ENCODE measurements at places on chromosomes 13 and 19.

DNA sequence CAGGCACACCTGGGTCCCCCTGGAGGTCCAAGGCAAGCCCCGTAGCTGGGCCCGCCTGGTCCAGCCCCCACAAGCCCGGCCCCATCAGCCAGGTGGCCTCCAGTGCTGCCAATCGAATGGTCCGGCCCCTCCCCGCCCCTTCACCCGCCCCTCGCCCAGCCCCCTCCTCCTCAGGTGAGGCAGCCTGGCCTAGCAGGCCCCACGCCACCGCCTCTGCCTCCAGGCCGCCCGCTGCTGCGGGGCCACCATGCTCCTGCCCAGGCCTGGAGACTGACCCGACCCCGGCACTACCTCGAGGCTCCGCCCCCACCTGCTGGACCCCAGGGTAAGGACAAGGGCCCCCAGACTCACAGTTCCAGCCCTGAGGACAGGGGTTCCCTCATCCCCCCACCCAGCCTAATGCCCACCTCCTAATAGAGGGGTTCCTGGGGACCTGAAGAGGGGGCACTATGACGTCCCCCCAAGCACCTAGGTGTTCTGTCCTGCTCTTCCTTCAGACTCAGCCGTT lies at the start of gene HPN:
TSS of gene HPN (plus strand) at position 174 of the 508 bp plus-strand sequence. CDS start 786 bp downstream, outside the sequence.
- DNase-seq = no peak

- no peak for DNase-seq
Measured at GRCh38 chr13:75770592-75771011, 134.5 kb downstream of the LMO7 start.

DNA sequence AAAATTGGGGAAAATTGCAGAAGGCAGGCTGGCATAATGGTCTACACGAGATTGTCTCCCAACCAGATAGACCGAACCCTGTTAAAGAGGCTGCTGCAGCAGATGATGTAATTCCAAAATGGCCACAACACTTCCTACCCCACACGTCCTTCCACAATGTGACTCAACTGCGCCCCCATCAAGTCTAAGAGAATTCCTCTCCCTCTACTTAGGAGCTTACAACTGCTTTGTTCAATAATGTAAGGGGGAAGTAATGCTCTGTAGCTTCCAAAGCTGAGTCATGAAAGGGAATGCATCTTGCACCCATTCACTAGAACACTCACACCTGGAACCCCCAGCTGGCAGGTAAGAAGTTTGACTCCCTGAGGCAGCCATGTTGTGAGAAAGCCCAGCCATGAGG lies 117.8 kb upstream of the IRS2 start:
- no peak for DNase-seq

DNA sequence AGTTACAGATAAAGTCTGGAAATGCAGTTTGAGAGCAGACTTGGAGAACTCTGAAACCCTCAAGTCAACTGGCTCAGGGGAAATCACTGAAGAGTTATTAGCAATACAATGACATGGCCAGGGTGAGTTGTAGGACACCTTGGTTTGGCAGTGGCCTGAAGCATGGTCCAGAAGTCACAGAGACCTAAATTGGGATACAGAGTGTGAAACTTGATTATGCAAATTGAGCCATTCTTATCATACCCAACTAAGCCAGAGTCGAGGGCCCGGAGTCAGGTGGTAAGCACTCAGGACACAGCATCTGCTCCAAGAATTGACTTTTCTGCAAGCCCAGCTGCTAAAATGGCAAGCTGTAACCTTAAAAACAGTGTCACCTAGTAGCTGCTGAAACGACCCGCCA lies 224.5 kb downstream of the DCLK1 start:
- no peak for DNase-seq

GRCh38 chr13:23871616-23872220 lies 17.5 kb downstream of the MIPEP start:
- peak; percentile 27 for DNase-seq

DNA sequence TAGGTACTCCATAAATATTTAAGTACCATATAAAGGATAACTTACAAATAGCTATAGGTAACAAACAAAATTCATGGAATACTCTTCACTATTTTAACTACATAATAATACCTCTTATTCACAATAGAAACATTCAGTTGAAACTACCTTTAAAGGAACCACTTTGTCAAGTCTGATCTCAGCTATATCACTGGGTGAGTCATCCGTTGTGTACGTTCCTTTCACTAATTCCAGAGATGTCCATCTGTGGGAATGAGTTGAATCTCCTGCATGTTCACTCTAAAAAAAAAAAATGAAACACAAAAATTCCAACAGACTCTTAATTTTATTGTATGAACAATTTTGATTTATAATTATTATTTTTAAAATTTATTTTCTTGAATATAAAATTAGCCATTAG lies 149.4 kb upstream of the FBXL3 start:
- no peak for DNase-seq

- DNase-seq = no peak
Measured at GRCh38 chr13:113065406-113066141, 40.0 kb upstream of the F7 start.

DNA sequence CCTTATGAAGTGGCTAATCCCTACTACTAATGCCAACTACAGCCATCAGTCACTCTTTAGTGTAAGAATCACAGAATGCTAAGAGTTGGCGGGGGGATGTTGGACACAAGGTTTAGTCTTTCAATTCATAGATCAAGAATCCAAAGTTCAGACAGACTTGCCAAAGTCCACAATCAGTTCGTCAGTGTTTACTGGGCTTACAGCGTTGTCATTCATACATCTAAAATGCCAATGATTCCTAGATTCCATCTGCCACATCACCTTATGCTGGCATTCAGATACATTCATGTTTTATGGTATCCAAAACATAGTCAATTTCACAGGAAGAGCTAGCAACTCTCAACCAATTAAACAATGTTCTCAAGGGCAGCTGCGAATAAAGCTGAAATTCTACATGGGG lies 18.1 kb downstream of the RCBTB2 start:
- no peak for DNase-seq

- no peak for DNase-seq
Measured at GRCh38 chr19:31092274-31092673, 257.0 kb downstream of the TSHZ3 start.

DNA sequence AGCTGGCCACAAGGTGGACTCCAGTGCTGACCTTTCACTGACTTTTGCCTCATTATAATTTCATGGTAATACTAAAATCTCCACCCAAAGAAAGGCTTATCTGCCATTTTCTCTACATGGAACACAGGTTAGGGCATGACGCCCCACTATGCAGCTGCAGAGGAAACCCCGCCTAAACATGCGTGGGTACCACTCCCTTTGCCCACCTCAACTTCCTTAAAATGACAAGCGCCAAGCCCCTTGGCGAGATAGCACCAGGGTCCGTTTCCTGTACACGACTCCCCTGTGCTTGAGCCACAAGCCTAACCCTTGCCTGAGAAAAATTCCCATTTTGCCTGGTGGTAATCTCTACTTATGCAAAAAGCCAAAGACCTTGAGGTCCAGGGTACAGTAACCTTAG lies 36.0 kb upstream of the PABPC3 start:
- DNase-seq = no peak

DNA sequence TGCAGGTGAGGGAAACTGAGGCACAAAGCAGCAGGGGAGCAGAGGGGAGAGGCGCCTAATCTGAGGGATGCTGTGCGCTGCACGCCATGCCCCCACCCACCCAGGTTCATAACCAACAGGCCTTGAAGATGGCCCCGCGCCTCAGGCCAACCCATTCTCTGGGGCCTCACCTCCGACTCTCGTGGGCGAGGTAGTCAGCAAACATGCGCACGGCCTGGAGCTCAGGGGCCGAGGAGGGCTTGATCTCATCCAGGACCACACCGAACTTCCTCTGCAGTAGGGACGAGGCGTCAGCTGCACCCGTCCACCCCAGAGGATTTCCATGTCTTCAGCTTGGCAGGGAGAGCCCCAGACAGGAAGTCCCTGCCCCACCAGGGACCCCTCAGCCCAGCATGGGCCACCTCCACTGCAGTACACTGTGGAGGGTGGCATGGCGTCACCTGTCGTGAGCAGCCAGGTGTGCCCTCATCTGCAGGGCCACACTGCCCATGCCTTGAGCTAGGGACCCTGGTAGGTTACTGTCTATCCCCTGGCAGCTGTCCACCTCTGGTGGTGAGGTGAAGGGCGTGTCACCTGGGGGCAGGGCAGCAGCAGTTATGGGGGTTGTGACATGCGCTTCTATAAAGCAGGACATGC lies 8.3 kb downstream of the COPE start:
- no peak for DNase-seq

- peak; percentile 51 for DNase-seq
Measured at GRCh38 chr19:40610396-40611064, 9.4 kb downstream of the LTBP4 start.

- no peak for DNase-seq
Measured at GRCh38 chr19:39967561-39967960, 3.4 kb upstream of the PSMC4 start.

GRCh38 chr13:113584870-113585671 lies 518 bp downstream of the TFDP1 start:
- no peak for DNase-seq

- no peak for DNase-seq
Measured at GRCh38 chr13:20939662-20940061, 37.1 kb upstream of the XPO4 start.

GRCh38 chr13:50200988-50201387 lies 185.7 kb downstream of the KCNRG start:
- DNase-seq = no peak

DNA sequence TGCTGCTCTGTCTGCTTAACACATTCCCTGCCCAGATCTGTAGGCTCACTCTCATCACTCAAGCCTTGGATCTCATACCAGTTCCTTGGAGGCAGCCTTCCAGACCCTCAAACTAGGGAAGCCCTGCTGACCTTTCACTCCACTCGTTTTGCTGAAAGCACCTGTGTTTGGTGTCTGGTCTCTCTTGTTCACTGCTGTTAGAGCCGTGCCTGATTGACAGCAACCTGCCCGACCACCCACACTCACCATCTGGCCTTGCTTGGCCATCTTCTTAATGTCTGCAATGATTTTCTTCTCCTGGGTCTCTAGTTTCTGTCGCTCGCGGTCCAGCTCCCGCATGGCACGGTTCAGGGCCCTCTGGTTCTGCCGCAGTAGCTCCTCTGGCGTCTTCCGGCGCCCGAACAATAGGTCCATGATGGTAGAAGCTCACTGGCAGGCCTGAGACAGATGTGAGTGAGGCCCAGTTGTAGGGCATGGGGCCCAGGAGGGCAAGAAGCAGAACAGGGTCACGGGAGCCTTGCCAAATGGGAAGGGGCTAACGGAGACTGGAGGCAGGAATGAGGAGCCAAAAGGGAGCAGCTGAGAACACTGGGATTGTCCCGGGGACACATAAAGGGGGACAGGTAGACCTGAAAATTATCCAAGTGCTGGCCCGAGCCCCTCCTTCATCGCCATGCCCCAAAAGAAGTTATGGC lies 959 bp downstream of the CHMP2A start:
- DNase-seq = no peak

DNA sequence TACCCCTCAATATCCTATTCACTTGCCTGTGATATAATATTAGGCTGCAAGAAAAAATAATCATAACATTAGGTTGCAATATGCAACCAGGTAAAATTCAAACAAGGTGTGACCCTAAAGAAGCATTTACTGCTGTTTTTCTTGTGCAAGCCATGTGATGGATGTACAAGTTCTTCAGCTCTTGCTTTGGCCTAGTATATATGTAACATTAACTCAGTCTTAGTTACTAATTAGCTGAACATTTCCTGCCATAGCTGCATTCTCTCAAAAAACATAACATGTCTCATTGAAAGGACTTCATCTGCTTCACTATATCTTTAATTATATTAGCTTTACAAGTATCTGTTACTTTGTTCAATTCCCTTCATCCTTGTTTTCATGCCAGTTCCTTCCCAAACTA lies 406.8 kb upstream of the HTR2A start:
- no peak for DNase-seq

DNA sequence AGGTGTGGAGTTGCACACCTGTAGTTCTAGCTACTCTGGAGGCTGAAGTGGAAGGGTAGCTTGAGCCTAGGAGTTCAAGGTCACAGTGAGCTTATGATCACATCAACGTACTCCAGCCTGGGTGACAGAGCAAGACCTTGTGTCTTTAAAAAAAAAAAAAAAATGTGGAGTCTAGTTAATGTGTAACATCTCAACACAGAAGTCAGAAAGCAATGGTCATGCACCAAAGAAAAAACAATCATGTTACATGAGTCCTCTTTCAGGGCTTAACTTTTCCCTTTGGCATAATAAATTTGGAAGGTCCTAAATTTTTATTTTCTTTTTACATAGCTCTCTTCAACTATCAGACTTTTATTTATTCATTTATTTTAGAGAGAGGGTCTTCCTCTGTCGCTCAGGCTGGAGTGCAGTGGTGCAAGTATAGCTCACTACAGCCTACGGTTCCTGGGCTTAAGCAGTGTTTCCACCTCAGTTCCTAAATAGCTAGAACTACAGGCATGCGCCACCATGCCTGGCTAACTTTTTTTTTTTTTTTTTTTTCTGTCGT lies 22.3 kb downstream of the SETDB2 start:
- no peak for DNase-seq

- no peak for DNase-seq
Measured at GRCh38 chr19:51784109-51784785, 10.7 kb upstream of the FPR3 start.

DNA sequence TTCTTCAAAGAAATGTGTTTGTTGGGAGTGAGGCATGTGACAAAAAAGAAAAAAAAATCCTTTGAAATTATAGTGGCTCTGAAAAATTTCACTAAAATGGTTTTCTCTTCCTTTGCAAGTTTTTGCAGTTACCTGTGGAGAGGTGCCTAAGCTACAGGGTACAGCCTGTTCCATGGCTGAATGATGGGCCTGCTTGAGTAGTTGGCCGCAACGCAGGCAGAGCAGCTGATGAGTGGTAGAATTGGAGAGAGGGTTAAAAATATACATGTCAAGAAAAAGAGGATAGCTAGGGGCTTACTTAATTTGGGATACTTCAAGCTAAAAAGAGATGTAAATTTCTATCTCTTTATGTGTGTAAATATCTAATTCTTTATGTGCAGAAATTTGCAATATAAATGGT lies 629.1 kb upstream of the SLC10A2 start:
- no peak for DNase-seq

GRCh38 chr13:97798836-97799235 lies 154.6 kb upstream of the IPO5 start:
- DNase-seq = no peak

DNA sequence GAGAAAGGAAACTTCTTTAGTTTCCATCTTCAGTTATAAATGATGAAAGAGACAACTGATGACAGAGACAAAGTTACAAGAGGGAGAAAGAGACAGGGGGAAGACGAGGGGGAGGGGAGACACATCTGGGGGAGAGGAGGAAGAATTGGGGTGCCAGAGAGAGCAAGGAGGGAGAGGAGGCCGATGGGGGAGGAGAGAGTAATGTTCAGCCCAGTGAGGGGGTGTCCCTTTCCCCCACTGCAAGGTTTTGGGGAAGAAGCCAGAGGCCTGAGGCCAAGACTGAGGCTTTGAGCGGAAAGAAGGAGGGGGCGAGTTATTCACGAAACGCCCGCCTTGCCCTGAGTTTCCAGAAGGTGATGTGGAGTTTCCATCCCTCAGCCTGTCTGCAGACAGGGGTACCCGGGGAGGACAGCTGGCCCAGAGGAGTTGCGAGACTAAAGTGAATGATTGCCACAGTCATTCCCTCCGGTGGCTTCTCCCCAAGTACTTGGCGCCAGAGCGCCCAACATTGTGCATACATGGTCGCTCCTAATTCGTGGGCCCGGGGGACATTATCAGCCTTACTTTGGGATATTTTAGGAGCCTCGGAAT lies 558 bp upstream of the PPAN start:
- no peak for DNase-seq

- DNase-seq = no peak
Measured at GRCh38 chr13:40588101-40588500, 78.3 kb downstream of the FOXO1 start.

All from DMS153 (cell line).